Smooth muscle cell of the brain vasculature (primary cell): ENCODE measurements at places on chromosomes 16 and 17.

GRCh38 chr17:8320262-8320661 lies 10.2 kb downstream of the ARHGEF15 start:
- no peak for DNase-seq

DNA sequence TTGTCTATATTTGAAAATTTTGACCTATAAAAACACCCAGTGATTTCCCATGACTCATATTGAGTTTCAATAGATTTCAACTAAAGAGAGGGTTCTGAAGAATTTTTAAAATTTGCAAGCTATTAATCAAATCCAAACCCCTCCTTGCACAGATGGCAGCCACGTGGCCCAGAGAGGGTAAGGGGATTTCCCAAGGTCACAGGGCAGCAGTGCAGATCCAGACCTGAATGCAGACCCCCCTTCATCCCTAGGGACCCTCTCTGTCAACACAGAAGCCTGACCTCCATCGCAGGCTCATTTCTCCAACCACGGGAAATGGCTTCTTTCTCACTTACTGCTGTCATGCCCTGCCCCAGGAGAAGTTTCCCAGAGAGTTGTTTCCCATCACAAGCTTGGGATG lies 24.7 kb upstream of the CES5A start:
- DNase-seq, result no peak

GRCh38 chr17:38868817-38869525 lies 887 bp upstream of the LASP1 start:
- DNase-seq, result no peak

DNA sequence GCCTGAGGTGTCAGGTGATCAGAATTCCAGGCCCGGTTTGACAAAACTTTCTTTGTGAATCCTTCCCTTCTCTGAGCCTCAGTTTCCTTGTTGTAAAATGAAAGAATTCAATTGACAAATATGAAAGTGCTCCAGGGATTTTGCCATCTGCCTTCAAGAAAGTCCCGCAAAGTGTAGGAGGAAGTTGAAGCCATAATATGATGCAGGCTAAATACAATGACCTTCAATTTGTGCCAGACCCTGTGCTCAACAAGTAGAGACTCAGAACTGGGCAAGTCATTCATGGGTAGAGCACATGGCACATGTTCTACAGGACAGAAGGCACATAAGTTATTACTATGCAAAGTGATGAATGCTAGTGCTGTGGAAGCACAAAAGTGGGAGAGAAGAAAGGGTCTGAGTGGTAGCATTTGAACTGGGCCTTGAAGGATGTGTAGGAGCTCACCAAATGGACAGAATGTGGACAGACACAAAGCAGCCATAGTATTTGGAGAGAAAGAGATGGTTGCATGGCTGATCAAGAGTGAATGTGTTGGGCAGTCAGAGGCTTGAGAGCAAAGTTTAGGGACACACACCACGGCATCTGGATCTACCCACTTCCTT lies 2.4 kb upstream of the SCIMP start:
- DNase-seq, result no peak

DNA sequence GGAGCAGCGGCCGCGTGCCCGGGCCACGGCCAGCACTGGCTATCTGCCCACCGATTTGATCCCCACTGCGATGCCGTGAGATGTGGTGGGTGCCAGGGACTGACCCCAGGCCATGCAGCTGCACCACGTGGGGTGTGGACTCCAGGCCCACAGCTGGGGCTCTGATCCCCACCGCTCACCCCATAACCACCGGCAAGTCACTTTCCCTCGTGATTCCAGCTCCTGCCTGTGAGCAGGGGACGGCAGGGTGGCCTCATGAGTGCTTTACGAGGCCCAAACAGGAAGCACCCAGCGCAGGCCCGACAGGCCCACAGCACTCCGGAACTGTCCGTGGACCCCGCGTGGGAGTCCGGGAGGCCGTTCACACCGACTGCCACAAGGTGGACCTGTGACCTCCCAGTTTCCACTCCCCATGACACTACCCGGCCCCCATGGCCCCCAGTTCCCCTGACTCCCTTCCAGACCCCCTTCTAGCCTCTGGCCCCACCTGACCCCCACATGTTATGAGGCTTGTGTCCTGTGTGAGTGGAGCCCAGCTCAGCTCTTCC lies 616 bp downstream of the PTX4 start:
- no peak for DNase-seq
